ENCODE measurements at places on chromosomes 11 and 22.

DNA sequence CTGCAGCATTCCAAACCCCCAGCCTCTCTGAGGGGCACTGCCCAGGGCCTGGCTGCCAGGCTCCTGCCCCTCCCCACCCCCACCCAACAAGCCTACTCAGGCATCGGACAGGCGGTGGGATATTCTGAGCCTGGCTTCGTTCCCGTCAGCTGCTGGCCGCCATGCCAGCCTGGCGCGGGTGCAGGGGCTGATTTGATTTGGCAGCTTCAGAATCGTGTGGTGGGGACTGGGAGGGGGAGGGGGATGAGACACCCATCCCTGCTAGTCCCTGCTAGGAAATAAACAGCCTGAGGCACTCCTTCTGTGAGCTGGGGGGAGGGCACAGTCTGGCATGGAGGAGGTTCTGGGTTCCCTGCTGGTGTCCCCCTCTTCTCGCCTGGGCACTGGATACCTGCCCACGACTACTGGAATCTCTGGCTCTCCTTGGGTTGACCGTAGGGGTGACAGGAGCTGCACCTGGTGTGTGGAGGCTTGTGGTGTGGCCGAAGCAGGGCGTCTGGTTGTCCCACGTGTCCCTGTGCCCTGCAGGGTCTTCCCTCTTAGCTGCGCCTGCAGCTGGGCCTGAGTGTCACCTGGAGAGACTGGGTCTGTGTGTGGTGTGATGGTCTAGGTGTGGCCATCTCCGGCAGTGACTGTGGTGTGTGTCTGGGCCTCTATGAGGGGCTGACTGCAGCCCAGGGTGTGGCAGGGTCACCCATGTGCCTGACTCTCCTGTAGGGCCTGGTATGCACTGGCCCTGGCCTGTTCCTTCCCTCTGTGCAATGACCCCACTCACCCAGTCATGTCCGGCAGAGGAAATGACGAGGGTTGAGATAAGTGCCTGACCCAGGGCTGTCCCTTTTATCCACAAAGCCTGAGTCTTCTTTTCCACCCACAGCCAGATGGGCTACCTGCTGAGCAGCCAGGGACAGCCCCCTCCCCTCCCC is 42.2 kb downstream of the PDE2A start:
- DNase-seq: no peak

DNA sequence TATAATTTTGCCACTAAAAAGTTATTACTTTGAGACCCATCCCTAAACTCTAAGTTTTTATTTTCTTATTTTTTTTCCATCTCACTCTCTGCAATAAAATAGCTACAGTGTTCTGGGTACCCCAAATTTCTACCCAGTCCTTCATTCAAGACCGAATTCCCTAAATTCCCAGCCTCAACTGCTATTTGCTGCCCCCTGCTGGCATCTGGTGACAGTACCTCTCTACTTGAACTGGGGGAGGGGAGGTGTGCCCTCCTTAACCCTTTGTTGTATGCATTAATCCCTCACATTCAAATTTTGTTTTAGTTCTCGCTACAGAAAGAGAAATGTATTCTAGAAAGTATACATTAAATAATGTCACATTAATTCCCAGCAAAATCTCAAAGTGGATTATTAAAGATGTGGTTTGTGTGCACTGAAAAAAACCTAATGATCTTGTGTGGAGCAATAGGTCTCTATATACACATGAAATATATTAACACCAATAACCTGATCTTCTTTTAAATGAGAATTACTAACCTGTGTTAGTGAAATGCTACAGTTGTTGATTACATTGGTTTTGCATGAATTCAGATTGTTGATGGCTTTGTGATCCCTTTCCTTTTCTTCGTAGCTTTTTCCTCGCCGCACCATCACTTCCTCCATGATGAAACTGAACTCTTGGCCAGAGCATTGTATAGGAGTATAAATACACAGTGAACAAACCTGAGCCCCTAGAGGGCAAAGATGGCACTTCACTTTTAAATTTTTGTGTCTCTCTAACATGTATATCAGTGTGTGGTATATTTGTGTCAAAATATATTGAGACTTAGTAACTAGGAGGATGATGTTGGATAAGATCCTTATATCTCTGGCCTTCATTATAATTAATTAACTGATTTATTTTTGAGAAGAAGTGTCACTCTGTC is 590.0 kb downstream of the METTL15 start:
- DNase-seq: peak; percentile 43

DNA sequence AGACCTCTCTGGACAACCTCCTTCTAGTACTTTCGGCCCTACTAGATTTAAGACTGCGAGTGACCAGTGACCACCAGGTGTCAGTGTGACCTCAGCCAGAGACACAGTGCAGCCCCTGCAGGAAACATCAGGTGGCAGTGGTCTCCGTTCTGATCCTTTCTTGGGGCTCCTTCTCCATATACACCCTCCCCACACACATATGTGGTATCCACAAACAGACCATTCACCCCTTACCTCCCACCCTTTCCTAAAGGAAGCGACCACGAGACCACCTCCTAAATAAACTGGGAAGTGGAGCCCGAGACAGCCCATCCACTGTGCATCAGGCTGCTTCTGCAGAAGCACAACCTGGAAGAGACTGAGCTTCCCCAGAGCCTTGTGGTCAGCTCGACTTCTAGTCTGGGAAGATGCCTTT is 38.5 kb upstream of the CYP2D6 start:
- peak; percentile 69 for DNase-seq

DNA sequence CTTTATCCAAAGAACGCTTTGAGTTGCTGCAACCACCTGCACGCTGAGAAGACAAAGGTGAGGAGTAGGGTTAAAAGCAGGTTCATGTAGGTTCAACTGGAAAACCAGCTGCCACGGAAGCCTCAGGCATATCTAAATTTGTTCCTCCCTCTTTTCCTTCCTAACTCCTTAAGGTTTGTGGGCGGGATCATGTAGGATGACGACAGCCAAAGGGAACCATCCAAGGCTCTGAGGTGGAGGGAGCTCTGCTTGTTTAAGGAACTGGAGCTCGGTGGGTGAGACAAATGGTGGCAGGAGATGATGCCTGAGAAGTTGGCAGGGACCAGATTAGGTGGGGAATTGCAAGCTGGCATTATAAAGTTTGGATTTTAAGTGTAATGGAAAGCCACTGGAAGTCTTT is 60.3 kb downstream of the SPON1 start:
- no peak for DNase-seq

DNA sequence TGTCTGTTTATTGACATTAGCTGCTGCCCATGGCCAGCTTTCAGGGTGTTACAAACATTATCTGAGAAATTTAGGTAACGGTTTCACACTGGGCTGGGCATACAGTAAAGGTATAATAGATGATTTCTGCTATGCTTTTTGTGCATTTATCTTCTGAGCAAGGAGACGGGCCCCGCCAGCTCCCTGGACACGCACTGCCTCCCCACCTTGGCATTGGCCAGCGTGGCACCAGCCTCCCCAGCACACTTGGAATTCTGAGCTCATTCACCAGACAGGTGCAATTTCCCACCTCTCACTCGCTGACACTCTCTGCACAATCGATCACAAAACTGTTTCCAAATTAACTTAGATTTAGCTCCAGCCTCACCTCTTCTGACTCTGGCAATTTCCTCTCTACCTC is 222.8 kb downstream of the CEP164 start:
- no peak for DNase-seq

DNA sequence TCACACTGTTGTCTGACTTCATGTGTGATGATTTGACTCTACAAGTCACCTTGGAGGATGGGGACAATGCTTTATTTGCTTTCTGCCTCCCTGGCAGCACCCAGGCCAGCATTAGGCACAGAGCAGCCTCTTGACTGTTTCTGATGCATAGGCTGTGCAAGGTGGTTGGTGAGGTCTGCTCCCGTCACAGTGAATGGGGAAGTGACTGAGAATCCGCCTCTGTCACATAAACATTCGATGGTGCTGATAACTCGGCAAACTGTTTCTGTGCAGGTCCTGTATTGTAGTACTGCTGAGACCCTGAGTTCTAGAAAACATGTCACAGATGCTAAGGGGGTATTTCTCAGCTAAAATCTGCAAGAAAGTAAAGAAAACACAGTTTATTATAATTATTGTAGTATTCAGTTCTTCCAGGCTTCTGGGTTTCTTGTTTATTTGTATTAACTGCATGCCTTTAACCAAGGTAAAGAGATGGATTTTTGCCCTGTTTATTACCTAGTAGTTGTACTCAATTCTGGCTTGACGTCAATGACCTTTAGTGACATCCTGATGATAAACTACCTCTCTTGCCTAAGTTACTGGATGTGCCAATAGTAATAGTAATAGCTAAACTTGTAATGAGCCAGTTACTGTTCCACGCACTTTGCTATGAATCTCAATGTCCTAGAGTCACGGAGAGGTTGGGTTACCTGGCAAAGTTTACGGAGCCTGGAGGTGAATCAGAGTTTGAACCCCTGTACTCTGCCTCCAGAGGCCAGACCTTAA is 24.8 kb upstream of the RCN1 start:
- DNase-seq: no peak

- peak; percentile 97 for DNase-seq
These were observed 613 bp upstream of the ARHGEF17 start for GRCh38 chr11:73307323-73308002.

DNA sequence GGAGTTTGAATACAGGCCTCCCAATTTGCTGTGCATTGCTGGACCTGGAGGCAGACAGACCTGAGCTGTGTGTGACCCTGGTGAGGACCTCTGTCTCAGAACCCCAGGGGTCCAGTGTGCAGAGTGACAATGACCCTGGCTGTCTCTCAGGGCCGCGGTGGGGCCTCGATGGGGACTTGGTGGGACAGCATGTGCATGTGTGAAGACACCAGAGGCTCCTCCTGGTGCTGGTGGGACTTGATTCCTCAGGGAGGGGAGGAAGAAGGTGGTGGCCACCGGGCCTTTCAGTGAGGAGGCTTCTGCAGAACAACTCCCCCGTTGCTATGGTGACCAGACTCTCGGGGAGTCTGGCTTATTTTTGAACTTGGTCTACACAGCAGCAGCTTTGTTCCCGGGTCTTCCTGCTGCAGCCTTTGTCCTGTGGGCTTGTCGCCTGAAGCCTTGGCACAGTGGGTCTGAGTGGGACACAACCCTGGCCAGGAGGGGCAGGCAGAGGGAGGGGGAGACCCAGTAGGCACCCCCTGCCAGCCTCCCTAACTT is 35.3 kb downstream of the MCM5 start:
- DNase-seq: peak; percentile 42
